KG1 (cell line): ENCODE measurements at places on chromosomes 13 and 19.
A peak's percentile ranks its signal among the peaks of the same experiment; 100 is the strongest.

DNA sequence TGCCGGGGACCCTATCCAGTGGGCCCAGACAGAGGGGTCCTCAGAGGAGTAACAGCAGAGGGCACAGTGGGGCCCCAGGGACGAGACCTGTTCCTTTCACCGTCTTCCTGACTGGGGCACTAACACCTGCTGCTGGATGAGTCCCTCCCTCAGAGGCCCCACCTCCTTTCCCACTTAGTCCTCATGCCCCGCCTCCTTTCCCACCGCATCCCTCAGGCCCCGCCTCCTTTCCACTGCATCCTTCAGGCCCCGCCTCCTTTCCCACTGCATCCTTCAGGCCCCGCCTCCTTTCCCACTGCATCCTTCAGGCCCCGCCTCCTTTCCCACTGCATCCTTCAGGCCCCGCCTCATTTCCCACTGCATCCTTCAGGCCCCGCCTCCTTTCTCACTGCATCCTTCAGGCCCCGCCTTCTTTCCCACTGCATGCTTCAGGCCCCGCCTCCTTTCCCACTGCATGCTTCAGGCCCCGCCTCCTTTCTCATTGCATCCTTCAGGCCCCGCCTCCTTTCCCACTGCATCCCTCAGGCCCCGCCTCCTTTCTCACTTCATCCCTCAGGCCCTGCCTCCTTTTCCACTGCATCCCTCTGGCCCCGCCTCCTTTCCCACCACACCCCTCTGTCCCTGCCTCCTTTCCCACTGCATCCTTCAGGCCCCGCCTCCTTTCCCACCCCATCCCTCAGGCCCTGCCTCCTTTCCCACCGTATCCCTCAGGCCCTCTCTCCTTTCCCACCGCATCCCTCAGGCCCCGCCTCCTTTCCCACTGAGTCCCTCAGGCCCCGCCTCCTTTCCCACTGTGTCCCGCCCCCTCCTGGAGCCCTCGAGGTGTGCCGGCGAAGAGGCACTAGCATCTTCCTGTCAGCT is 6.7 kb downstream of the SPPL2B start:
- no peak for DNase-seq

- DNase-seq = no peak
Observed at GRCh38 chr19:6667114-6667627, 2.8 kb downstream of the TNFSF14 start.

DNA sequence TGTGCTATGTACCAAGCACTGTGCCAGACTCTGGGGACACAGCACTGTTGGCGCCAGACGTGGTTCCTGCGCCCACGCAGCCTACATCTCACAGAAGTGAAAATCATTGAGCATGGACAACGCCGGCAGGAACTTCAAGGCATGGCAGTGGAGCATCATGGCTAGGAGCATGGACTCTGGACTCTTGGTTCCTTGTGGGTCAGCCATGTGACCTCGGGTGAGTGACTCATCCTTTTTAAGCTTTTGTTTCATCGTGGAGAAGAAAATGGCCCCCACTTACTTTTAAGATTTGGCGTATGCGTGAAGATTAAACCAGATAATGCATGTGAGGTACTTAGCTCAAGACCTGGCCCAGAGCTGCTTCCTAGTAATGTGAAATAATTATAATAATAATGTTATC is 988.5 kb downstream of the UQCRFS1 start:
- no peak for DNase-seq

DNA sequence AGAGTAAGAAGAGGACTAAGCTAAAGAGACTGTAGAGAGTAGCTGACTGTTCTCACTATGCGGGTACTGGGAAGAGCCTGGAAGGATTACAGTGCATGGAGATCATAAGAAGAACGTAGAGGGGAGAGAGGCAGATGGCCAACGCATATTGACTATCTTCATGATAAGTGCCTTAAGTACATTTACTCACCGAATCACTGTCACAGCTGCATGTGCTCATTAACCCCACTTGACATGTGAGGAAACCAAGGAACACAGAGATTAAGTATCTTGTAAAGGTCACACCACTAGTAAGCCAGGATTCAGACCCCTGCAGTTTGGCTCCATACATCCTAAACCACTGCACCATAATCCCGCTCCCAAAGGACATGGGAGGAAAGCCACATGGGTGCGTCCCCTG is 34.1 kb downstream of the SMAD9 start:
- DNase-seq = no peak

DNA sequence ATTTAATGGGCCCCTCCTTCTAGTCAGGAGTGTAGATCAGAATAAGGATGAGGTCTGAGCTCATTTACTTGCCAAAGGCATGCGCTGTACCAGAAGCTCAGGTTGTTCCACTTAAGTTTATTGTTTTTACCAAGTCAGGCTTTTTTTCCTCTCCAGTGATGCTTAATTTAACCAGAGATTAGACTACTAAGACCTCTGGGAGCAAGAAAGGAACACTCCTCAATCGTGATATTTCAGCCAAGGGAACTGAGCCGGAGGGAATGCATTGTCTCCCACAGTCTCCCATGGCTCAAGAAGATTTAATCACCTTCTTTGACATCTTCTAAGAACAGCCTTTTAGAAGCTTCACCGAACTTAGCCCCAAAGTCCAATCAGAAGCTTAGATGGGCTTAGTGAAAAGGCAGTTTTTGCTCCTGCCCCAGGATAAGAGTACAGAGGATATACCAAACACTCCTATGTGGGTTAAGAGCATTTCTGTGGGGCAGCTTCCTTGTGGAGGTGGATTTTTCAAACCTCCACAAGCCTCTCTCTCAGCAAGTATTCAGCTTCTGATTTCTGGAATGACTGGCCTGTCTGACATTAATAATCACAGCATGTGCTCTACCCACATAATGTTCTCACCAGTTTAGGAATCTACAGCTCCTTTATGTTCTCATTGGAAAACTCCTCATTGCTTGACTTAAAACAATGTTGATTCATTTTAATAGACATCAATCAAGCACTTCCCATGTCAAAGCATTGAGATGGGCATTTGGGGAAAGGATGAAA is 322.7 kb downstream of the SUCLA2 start:
- no peak for DNase-seq

GRCh38 chr19:13621413-13621812 is 115.1 kb upstream of the CACNA1A start:
- DNase-seq = no peak

DNA sequence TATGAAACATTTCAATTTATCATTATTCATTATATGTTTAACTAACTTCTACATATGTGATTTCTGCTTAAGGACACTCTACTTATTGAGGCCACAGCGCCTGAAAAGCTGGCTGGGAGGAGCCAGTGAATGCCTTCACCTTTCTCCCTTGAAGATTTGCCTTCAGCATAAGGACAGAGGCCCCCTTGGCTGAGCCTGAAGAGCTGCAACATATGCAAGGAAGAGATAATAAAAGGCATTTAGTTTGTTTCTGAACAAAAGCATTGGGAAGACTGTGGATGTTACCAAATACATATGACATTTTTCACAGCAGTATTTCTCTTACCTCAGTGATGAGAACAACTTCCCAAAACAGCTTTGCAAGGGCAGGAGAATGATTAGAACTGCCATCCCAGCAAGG is 92.1 kb downstream of the ABCC4 start:
- DNase-seq = no peak

- DNase-seq = no peak
Observed at GRCh38 chr13:25958986-25959385, 92.8 kb downstream of the SHISA2 start.

DNA sequence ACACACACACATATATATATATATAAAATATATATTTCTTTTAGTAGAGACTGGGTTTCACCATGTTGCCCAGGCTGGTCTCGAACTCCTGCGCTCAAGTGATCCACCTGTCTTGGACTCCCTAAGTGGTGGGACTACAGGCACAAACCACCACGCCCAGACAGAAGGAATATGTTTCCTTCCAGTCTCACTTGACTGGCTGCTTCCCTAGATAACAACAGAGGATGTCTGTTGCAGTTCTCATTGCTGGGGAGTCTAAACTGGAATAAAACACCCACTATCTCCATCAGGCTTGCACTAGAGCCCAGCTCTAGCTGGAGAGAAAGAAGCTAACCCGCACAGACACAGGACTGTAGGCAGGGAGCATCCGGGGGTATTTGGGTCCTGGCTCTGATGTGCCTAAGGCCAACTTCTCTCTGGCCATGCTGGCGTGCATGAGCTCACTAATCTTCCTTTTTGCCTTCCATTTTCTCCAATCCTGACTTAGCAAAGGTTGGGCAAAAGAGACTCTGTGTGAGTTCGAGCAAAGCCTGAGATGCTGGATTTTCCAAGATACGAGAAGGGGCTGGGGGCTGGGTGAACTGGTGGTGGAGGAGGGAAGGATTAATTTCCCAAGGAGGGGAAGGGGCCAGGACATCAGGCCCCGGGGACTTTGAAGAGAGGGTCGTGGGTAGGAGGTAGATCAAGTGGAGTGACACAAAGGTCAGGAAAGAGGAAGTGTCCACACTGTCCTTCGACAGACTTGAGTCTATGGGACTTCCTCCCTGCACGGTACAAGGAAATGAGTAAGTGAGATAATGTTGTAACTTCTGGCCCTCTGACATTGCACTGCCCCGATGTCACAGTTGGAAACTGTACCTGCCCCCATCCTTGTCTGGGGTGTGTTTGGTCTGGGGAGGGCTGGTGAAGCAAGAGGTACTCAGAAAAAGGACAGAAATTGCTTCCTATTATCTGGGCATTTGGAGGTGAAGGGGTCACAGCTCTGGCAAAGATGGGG is 22.5 kb upstream of the ALOX5AP start:
- DNase-seq = peak; percentile 58

DNA sequence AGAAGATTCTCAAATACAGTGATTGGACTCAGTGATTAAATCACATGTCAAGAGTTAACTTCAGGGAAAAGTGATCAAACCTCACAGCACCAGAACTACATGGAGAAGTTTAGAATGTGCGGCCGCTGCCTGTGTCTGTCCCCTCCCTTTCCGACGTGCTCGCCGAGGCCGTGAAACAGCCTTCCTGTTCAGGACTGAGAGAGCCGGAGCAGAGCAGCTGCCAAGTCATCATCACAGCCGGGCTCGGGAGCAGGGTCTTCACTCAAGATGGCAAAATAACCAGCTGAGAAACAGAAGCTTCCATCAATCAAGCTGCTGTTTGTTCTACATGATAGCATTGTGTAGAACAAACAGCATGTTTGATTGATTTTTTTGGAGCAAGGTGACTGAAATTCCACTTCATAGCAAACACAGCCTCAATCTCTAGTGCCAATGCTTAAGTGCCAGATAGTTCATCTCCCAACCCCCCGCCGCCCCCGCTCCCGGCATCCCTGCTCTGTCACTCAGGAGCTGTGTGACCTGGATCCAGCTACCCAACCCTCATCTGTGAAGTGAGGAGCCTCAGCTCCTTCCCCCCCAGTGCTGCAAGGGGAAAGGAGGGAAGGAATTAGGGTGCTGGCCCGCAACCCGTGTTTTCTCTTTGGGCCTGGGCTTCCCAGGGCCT is 70.6 kb downstream of the HSPH1 start:
- no peak for DNase-seq

GRCh38 chr19:56026769-56027168 is 40.2 kb downstream of the NLRP5 start:
- no peak for DNase-seq

DNA sequence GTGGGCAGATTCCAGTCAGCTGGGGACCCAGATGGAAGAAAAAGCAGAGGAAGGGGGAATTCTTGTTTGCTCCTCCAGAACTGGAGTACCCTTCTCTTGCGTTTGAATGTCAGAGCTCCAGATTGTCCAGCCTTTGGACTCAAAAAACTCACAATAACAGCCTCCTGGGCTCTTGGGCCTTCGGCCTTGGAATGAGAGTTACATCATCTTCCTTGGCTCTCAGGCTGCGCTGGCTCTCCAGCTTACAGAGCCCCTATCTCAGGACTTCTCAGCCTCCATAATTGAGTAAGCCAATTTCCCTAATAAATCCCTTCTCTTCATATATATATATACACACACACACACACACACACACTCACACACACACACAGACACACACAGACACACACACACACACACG is 1215.7 kb upstream of the SLC10A2 start:
- DNase-seq = no peak

- DNase-seq = no peak
Observed at GRCh38 chr19:51779181-51779580, 15.8 kb upstream of the FPR3 start.

GRCh38 chr13:27073186-27073585 is 98.4 kb downstream of the USP12 start:
- no peak for DNase-seq

GRCh38 chr19:51082611-51083010 is at the start of gene KLK14:
Gene KLK14 (minus strand): TSS chr19:51082887. CDS start chr19:51082614, 273 bp downstream.
- no peak for DNase-seq

- DNase-seq = no peak
Observed at GRCh38 chr19:36638862-36639510, 27.7 kb downstream of the ZNF461 start.

- no peak for DNase-seq
Observed at GRCh38 chr13:38952827-38953226, 37.8 kb downstream of the STOML3 start.

DNA sequence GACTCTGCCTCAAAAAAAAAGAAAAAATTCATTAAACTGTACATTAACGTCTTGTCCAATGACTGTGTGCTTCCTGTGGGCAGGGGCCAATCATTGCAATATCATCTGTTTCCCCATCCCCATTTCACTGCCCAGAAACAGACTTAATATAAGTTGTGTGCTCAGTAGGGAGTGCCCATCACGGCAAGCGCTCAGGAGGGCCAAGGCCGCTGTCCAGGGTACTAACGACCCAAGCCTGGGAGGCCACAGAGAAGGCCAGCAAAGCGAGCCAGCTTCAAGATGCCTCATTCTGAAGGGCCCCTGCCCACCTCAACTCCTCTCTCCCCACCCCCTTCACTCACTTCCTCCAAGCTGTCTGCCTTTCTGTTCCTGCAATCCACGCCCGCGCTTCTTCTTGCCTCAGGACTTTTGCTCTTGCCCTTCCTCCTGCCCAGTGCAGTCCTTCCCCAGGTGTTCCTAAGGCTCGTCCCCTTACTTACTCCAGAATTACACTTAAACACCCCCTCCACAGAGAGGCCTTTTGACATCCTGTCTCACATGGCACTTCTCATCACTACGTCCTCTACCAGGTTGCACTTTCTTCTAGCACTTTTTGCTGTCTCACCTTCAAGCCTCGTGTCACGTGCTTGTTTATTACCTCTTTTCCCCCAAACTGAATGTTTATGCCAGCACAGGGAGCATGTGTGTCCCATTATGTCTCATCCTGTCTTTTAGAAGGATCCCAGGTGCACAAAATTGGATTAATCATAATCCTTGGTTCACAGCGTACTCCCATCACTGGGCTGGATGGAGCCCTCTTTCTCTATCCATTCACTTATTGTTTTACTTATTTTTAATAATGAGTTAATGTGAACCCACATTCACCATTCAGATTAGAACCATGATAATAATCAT is 11.3 kb upstream of the POU2F2 start:
- DNase-seq = no peak

DNA sequence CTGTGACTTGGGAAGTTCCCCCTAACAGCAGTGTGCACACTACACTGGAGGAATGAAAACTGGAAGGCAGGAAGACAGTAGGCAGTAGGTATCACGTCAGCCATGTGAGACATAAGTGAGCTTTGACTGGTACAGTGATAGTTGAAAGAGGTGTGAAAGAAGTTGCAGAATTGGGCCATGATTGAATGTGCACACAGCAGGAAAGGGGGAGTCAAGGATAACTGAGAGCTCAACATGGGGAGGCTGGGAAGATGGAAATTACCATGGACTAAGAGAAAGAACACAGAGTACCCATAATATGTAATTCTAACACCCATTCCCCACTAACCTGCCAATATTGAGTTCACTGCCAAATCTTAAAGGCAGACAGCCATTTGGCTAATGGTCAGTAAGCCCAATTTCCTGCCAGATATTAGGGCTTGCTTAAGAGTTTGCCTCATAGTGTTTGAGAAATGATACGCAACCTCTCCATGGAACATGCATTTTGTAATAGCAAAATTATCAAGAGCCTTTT is 321.7 kb downstream of the DCT start:
- DNase-seq = no peak
